ENCODE measurements at places on chromosomes 4 and X. TPM values are rescaled to one million over a fixed set of nuclear protein-coding genes. Genes with fewer than 3 reads are reported as not detected.

GRCh38 chrX:154142950-154143745 is 895 bp upstream of the OPN1LW start:
- DNase-seq = no peak

DNA sequence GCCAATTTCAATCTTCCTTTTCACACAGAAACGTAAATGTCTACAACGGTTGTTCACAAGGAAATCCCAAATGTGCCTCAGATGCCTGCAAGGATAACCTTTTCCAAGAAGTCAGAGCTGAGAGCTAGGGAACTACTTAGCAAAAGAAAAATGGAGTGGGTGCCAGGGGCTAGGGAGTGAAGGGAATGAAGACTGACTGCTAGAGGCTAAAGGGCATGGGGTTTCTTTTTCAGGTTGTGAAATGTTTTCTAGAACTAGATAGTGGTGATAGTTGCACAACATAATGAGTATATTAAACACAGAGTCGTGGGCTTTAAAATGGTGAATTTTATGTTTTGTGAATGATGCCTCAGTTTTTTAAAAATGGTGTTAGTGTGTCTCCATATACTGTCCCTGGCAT is 53.4 kb downstream of the CD99L2 start:
- DNase-seq = no peak

DNA sequence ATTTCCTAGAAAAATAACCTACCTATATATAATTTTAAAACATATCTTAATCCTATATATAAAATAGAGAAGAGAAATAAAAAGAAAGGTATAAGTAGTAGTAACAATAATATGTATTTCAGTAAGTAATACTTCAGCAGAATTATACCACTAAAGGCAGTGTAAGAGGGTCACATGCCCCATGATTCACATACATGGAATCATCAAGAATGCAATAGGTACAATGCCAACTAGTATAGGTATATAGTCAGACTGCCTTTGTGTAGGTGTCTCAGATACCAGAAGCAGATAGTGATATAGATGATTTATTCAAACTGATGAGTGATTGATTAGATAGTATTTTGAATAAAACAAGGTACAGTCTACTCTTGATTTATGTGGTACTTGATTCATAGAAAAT is 9.4 kb downstream of the AIMP1 start:
- no peak for DNase-seq

DNA sequence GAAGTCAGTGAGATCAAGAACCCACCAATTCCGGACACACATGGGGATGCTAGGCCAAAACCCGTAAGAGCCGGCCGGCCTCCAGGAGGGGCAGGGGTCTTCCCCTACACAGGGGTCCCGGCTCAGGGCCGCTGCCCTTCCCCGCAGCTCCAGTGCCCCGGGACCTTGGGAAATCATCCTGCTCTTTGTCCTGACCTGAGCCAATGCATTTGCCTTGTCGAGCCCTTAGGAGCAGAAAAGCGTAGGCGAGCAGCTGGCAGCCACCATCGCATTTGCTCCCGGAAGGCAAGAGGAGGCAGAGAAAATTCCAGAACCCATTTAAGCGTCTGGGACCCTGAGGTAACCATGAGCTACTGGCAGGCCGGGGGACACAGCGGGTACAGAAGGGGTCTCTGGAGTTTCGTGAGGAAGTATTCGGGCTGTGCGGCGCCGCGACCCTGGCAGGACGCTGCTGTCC is 7.4 kb upstream of the TNIP2 start:
- DNase-seq = no peak

- no peak for DNase-seq
These were observed 14.9 kb upstream of the MORC4 start for GRCh38 chrX:107014936-107015335.

- no peak for DNase-seq
These were observed 682.6 kb upstream of the GNPDA2 start for GRCh38 chr4:45408996-45409395.

DNA sequence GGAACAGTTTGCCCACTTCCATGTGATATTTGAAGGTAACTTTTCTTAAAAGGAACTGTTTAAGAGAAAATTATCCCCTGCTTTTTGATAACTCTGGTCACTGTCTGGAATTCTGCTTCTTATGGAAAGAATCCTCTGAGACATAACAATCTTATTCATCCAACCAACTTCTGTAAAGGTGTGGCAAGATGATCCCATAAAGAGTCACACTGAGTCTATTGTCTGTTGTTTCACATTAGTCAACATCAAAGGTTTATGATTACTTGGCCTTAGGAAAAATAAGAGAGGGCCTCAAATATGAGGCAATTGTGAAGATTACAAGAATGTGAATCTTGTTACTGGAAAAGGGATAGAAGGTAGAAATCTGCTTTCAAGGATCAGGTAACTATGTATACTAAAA is 88.0 kb upstream of the MAGEB18 start:
- DNase-seq = no peak

DNA sequence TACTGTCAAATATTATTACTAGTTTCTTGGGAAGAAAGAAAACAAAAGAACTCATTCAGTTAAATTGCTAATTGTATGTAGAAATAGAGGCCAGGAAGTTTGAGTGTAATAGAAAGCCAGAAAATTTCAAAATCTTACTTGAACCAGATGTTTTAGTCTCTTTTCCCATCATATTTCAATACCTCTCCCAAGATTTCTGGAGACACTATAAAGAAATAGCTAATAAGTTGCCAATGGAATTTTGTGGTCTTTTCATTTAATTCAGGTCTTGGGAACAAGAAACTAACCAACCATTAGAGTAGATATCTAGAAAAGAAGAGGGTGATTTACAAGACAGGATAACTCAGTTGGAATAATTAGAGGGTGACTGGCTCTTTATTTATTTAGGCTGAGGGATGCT is 112.2 kb downstream of the AGTR2 start:
- DNase-seq = no peak

DNA sequence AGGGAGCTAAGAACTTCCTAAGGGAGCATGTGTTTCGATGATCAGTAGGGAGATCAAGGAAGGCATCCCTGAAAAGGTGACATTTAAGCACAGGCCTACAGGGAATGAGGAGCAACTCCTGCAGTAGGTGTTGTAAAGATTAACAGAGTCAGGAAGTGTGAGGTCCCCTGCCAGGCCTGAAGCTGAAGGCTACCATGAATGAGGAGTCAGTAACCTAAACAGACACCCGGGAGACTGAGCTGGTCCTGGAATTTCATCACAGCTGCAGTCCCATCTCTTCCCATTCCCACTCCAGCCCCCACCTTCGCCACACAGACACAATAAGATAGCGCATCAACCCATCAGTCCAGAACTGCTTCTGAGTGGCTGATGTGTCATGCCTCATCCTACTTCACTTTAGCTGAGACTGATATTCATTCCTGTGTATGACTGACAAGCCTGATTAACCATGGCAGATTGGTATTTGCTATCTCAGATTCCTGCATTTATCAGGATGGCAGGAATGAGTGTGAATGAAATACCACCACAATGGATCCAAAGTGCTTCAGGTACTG is 27.0 kb upstream of the EFNB1 start:
- no peak for DNase-seq

DNA sequence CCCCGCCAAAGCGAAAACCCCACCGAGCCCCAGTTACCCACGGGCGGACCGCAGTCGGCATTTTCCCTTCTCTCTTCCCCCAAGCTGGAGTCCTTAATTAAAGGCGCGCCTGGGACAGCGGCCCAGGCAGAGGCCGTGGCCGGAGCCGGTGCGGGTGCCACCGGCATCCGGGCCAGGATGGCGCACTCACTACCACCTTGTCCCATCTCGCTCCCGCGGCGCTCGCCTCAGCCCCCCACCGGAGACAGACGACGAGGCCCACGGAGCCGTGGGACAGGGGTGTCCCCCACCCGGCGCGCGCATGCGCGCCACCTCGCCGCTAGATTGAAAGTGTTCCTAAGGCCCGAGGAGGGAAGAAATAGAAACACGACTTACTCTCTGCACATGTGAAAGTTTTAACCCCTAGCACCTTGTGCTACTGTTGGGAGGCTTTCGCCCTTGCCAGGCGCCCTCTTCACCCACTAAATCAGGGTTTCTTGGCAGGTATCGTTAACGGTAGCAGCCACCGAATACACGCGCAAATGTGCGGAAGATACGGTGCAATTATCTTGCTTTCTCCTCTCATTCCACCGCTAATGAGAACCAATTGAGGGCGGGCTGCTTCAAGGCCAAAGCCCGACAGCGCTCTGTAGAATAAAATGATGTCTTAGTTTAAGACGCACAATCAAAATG is 64.3 kb upstream of the CCDC160 start:
- DNase-seq = peak; percentile 1

DNA sequence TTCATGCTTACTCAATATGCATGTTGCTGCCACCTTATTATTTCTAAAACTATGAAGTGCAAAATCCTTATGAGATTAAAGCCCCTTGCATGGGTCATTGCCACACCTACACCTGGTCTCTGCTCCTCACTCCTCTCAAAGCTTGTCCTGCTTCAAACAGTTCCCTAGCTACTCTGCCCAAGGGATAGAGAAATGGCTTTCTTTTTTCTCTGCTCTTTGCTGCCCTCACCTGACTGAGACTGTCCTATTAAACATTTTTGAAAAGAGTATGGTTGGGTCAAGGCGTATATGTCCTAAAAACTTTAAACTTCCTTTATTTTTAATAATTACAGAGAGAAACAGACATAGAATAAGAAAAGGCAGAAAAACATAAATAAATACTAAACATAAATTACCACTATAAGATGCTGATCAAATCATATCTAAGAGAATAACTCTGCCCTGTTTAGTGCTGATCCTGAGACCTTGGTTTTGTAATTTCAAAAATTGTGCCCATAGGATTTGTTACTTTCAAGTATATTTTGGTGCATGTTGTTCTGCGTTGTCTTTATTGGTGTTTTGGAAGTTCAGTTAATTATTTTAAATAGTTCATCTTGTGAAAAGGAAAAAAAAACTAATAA is 704.9 kb upstream of the PABPC4L start:
- DNase-seq = no peak

DNA sequence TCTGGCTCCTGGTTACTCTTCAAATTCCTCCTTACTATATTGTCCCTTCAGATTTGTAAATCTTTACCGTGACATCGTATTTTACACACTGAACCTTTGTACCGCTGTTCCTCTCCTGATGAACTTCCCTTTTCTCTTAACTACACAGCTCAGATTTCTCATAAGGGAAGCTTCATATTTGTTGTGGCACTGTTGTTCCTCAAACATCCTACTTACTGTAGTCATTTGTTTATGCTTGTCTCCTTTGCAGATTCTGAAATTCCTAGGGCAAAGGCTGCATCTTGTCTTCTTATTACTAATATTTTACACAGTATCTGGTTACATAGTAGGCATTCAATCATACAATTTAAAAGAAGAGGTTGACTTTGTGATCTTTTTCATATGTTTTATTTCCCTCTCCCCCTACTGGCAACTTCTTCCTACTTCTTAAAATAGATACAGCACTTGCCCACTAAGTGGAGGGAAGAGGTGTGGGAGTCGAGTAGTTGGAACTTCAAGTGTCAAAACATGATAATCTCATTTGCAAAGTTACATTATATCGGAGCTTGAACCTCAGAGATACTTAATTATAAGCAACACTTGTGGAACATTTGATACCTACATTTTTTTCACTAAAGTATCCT is 50.0 kb downstream of the TET2 start:
- DNase-seq = no peak

The SULT1E1 gene
- total RNA-seq = 18.1 TPM

The MAGEA10 gene
- not detected for total RNA-seq

The PAGE2 gene
- total RNA-seq = not detected

The RAI2 gene
- total RNA-seq = 3.2 TPM

The PABPC1L2A gene
- 0.91 TPM for total RNA-seq

The PROM1 gene
- total RNA-seq = 21.6 TPM

The XG gene
- total RNA-seq = not detected

The CENPVL1 gene
- total RNA-seq = 2.4 TPM

The ATXN3L gene
- total RNA-seq = not detected

The TEX13C gene
- total RNA-seq = not detected

The FGFR3 gene
- total RNA-seq = 6.5 TPM

The HSD17B13 gene
- 0.36 TPM for total RNA-seq

The PAGE2B gene
- total RNA-seq = not detected

The GPRASP2 gene
- 47.5 TPM for total RNA-seq

The GPR82 gene
- total RNA-seq = not detected

The TMEM31 gene
- total RNA-seq = not detected

All from cerebellum (tissue), 4 donors.